ENCODE measurements at places on chromosomes 3 and 15.

GRCh38 chr3:73624017-73624820, 522 bp downstream of the PDZRN3 start:
- DNase-seq: no peak

DNA sequence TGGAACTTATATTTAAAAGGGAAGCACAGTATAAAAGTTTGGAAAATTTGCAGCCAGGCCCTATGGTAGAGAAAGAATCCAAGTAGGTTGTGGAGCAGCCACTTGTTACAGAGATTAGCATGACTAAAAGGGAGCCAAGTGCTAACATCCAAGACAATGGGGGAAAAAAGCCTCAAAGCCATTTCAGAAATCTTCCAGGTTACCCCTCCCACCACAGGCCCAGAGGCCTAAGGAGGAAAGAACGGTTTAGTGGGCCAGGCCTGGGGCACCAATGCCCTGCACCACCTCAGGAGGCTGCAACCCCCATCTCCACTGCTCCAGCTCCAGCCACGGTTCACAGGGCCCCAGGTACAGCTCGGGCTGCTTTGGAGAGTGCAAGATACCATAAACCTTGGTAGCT, 69.9 kb downstream of the IGF2BP2 start:
- no peak for DNase-seq

- no peak for DNase-seq
Measured at GRCh38 chr3:94714194-94714593, 651.3 kb downstream of the NSUN3 start.

GRCh38 chr3:139238281-139239030, 105.4 kb upstream of the MRPS22 start:
- DNase-seq: no peak

GRCh38 chr3:74393426-74393825, 221.0 kb downstream of the CNTN3 start:
- DNase-seq: no peak

GRCh38 chr15:23424111-23424904, 22.7 kb downstream of the GOLGA6L2 start:
- no peak for DNase-seq
